Urinary bladder (tissue), 4 donors: ENCODE measurements at places on chromosomes 16 and 17. TPM values are rescaled to one million over a fixed set of nuclear protein-coding genes. Genes with fewer than 3 reads are reported as not detected.

The CDK5RAP3 gene
- 117 TPM for polyA plus RNA-seq

The ARL5C gene
- polyA plus RNA-seq = not detected

The ZNF771 gene
- polyA plus RNA-seq = 18.6 TPM

The ALDH3A1 gene
- 5.3 TPM for polyA plus RNA-seq

The RFNG gene
- 47.0 TPM for polyA plus RNA-seq

The AGRP gene
- not detected for polyA plus RNA-seq

The SLFN13 gene
- polyA plus RNA-seq = 2.1 TPM

The RTN4RL1 gene
- polyA plus RNA-seq = 4.5 TPM

The ASB16 gene
- 1.2 TPM for polyA plus RNA-seq

The KRT40 gene
- not detected for polyA plus RNA-seq

The CCDC40 gene
- 2.2 TPM for polyA plus RNA-seq

DNA sequence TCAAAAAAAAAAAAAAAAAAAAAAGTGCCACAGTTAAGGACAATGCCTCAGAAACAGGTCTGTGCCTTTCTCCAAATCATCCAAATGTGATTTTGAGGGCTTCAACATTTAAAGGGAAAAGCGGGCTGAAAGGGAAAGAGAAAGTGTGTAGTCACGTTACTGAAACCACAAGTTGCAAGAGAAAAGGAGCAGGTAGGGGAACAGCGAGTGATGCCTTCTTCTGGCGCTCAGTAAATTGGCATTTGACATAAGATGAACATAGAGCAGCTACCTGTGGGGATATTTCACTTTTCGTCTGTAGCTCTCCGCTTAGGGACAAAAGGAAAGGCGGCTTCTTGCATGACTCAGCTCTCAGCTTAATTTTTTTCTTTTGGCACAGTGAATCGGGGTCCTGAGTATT lies 11.1 kb downstream of the CMTM2 start:
- no peak for DNase-seq

GRCh38 chr16:3135126-3135715 lies 392 bp downstream of the ZNF213 start:
- no peak for DNase-seq

DNA sequence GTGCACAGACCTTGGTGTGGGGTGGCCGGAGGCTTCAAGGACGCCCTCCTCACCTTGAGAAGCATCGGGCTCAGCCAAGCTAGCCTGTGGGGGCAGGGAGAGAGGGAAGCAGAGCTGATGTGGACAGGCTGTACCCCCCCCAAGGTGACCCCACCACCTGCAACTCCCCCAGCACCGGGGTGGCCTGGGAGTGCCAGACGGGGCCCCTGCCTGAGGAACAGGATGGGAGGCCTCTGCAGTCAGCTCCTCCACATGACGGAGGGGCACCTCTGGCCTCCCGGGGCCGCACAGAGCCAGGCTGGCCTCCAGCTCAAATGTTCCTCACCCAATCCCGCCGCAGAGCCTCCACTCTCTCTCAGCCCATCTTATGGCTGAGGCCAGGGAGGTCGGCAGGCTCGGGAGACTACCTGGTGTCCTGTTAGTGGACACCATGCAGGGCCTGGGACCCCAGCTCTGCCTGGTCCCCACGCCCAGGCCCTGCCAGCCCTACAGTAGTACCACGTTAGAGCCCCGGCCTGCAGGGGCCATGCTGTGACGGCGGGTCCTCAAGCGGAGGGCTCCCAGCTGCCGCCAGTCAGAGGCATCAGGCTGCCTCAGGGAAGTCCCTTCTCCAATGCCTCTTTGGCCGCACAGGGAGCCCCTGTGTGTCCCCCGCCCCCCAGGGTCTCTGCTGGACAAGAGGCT lies 19.4 kb upstream of the SLC38A10 start:
- no peak for DNase-seq

GRCh38 chr17:71482625-71483024 lies 638.2 kb upstream of the SOX9 start:
- DNase-seq = no peak

- no peak for DNase-seq
These were observed 131.0 kb upstream of the NUDT7 start for GRCh38 chr16:77591347-77591746.

- no peak for DNase-seq
These were observed 35.9 kb upstream of the SMIM36 start for GRCh38 chr17:55546991-55547664.

DNA sequence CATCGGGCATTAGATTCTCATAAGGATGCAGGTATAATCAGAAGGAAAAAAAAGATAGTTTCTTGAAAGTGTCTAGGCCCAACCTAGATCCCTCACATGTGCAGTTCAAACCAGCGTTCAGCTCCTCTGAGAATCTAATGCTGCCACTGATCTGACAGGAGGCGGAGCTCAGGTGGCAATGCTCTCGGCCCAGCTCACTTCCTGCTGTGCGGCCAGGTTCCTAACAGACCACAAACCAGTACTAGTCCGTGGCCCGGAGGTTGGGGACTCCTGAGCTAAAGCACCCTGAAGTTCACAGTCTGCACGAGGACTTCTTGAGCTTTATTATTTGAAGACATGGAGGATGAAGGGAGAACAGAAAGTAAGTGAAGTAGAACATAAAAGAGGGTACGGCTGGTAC lies 16.8 kb downstream of the SMCR8 start:
- no peak for DNase-seq

DNA sequence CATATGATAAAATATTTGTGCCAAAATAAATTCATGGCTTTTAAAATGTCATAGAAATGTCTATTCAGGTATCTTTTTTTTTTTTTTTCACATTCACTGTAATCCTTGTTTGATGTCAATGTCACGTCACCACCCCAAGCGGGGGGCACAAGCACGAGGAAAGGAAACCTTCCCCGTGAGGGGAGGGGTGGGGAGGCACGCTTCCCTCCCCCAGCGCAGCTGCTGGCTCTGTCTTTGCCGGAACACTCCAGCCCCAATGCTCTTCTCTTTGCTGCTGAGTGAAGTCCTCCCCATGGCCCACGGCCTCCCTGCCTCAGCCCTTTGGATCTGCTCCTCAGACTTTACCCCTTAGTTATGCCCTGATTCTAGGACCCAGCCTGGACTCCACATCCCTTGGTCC lies 1.5 kb downstream of the SLC35G3 start:
- no peak for DNase-seq

GRCh38 chr16:31327646-31328225 lies 27.2 kb upstream of the ITGAX start:
- no peak for DNase-seq

DNA sequence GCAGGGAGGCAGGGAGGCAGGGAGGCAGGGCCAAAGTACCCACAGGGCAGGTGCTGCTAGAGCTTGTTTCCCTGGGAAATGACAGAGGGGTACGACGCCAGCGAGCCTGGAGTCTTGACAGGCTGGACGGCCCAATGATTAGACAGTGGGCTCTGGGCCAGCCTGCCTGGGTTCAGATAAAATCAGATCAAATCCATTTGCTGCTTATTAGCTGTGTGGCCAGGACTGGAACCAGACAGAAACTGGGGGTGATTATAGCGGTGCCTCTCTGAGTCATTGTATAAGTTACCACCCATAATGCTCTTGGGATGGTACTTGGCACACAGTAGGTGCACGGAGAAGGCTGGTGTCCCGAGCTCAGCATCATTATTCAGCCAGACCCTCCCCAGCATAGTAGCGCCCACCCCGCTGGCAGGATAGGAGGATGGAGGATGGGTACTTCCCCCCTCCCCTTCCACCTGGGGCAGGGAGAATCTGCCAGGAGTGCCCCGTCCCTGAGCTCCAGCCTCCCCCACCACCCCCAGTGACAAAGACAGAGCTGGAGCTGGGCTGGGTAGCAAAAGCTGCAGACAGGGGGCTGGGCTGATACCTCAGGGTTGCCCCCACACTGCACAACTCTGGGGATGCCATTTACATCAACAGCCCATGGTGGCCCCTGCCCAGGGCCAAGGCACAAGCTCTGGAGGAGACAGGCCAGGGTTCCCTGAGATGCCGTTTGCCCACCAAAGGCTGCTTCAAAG lies 77.6 kb upstream of the TNRC6C start:
- DNase-seq = no peak

DNA sequence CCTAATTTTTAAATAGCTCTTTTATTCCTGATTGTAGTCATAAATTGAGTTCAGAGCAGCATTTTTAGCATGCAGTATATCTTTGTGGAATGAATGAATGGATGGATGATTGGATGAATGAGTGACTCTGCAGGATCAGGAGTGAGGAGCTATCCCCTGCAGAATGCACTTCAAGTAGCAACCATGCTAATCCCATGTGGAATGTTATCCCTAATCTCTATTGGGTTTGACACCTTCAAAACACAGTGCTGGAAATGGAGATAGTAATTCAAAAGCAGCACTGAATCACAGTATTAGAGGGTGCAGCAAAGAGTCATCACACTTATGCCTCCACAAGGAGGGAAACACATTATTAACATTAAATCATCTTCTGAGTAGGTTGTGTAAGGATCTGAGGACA lies 501.9 kb downstream of the SHISA9 start:
- no peak for DNase-seq

DNA sequence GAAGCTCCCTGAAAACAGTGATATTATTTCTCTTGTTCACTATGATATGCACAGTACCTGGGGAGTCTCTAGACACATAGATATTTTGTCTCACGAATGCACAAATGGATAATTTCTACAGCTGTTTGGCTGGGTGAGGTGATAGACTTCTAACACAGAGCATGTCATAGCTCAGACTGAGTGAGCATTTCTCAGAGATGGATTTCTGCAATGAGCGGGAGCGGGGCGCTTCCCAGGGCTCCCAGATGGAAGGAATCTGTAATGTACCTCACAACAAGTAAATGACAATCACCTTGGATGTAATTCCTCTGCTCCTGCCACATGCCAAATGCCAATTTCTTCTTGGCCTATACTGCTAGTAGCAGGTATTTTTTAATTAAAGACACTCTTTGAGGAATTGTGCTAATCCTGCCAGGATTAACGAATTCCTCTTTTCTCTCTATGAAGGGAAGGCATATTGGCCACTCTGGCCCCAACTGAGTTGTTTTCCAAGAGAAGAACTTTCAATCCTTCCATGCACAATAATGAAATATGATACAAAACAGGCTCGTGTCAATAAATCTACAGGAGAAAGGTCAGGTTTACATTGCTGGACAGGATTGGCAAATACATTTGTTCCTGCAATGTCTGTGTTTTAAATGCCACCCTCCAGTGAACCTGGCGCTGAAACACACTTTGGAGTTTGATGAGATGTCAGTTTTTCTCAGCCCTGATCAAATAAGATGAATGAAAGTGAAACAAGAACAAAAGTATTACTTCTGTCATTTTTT lies 185.3 kb downstream of the CBLN1 start:
- no peak for DNase-seq

DNA sequence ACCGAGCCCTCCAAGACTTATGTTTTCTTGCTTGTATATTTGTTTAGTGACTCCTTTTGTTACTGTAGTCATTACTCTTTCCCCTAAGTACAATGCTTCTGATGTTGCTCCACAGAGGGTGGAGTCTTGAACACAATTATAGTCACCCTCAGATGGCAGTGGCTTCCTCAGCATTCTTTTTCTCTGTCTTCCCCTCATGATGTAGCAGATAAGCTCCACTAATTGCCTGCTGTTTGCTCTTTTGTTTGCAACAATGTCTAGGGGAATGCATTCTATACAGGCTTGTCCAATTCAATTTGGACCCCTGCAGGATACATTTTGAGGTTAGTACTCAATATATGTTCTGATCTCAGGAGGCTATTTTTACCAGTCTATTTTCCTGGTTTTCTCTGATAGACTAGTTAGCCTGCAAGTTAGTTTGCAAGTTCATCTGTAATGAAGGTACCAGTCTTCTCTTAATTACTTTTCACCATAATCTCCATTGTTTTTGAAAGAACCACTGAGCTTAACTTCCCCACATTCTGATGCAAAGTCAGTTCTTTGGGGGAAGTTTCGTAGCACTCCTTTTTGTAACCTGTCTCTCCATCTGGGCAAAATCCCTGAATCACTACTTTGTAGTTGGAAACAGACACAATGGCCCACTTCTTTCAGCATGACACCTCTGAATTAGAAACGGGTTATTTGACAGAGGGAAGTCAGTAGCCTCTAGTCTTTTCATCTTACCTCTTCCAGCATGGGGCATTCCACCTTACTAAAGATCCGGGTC lies 1509.2 kb downstream of the CDH11 start:
- DNase-seq = no peak

DNA sequence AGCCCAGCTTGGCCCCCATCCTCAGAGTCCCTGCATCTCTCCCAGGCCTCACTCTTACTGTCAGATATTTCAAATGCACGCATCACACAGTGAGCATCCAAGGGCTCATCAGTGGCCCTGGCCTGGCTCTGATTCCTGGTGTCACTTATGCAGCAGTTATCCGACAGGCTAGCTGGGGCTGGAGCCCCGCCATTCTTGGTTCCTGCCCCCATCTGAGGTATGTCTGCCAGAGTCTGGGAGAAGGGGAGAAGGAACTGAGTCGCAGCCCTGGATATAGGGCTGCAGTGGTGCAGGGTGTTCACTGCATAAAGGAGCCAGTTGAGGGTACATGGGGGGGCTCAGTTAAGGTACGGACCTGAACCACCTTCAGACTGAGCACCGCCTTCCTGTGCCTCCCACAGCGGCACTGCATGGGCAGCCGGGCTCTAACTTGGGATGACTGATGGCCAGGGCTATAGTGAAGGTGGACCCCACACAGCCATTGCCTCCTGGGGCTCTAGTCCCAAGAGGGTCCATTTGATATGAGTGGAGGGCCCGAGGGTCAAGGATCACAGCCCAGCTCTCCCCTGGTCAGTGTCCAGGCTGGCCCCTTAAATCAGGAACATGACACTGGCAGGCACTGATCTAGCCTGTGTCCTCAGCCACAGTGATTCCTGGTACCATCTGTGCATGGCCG lies 1.8 kb upstream of the RASD1 start:
- DNase-seq = no peak

DNA sequence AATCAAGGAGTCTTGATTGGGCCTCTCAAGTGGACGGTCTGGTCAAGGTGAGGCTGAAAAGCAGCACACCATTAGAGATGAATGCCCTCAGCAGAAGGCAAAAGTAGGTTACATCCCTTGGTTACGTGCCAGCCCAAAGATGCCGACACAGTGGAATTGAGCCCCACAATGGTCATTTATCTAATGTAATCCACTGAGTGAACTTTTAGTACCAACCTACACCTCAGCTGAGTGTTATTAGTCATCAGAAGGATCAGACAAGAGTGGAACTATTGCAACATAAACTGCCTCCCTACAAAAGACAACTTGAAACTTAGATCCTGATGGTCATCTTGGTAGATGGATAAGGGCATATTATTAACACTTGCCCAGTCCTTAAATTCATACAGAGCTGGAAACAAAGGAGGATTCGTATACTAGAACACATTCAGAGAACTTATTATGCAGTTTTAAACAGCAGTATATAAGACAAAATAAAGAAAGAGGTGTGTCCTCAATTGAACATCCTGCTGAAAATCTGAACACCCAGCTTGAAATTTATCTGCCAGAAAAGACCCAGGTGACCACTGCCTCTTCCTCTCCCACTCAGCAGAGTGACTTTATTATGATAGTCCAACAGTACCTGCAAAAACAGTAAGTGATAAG lies 2.8 kb downstream of the DCUN1D3 start:
- DNase-seq = no peak

DNA sequence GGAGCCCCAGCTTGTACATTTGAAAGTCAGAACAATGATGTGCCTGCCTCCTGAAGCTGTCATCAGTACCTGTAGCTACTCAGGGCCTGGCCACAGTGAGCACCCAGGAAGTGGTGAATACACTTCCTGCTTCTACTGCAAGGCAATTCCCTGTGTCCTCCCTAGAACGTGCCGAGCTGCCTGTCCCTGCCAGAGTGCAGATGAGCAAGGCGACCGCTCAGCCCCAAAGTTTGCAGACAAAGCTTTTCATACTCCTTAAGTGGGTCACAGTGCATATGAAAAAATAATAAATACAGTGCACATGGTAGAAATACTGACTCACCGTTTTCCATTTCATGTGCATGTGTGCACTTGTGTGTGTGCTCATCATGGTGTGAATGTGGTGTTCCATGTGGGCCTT lies 77.3 kb downstream of the MPRIP start:
- DNase-seq = no peak
